Glutamatergic neuron (in vitro differentiated cells): ENCODE measurements at places on chromosomes 1 and 21. TPM values are rescaled to one million over a fixed set of nuclear protein-coding genes. Genes with fewer than 3 reads are reported as not detected.

The IGSF21 gene
- 1.3 TPM for total RNA-seq

The HCRTR1 gene
- total RNA-seq = not detected

The SPATA45 gene
- total RNA-seq = not detected

The TNFRSF18 gene
- total RNA-seq = 3.0 TPM

The DPH2 gene
- 25.3 TPM for total RNA-seq

The CRP gene
- not detected for total RNA-seq

The ITLN1 gene
- not detected for total RNA-seq

The RHEX gene
- total RNA-seq = not detected

The LAMC1 gene
- total RNA-seq = 51.8 TPM

The MX2 gene
- not detected for total RNA-seq

The LEFTY2 gene
- total RNA-seq = 5.0 TPM

The ZNF593OS gene
- total RNA-seq = 4.2 TPM

The TFF2 gene
- total RNA-seq = not detected
